Right renal pelvis (tissue), 4 donors: ENCODE measurements at places on chromosomes 2 and 18.

DNA sequence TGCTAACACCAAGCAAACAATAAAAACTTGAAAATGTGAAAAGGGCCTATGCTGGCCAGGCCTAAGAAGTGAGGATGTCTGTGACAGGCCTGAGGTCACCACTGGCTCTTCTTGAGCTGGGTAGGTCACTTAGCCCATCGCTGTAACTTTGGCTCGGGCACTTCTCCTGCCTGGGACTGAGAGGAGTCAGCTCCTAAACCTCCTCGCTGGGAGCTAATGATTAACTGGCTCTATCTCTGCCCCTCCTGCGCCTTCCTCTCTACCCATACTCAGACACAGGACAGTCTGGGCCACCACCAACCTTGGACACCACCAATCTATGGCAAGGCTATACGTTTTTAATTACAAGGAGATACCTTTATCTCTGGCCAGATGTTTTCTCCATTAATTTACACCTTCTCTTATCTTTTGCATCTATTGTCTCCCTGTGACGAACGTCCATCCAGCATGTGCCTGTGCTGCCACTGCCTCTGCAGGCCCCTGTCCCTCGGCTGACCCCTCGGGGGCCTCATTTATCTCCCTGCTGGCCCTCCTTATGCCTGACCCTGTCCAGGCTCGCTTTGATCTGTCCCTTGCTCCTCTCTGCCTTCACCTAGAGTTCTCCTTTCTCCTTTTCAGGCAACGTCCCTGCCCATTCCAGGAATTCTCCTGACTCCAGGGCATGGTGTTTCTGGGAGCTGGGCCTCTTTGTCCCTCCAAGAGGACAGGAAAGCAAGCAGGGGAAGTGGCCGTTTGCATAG lies 149.1 kb upstream of the GATA6 start:
- DNase-seq, result no peak

DNA sequence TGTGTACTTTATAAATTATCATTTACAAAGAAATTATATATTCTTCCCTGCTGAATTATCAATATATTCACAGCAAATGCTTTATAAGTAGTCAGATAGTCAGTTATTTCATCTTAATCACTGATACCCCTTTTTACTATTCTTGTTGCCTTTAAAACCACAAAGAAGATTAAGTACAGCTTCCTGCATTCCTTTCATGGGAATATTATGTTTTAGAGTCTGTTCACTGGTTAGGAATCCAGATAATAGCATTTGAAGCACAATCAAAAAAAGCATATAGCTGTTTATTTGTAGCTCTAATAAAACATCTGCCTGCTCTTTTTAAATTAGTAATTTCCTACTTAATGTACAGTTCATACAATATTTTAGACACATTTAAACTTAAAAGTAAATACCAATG lies 508.9 kb downstream of the FBXO15 start:
- no peak for DNase-seq

GRCh38 chr2:1484131-1484884 lies 71.0 kb downstream of the TPO start:
- DNase-seq, result no peak

GRCh38 chr2:43078781-43079755 lies 147.3 kb downstream of the ZFP36L2 start:
- no peak for DNase-seq

DNA sequence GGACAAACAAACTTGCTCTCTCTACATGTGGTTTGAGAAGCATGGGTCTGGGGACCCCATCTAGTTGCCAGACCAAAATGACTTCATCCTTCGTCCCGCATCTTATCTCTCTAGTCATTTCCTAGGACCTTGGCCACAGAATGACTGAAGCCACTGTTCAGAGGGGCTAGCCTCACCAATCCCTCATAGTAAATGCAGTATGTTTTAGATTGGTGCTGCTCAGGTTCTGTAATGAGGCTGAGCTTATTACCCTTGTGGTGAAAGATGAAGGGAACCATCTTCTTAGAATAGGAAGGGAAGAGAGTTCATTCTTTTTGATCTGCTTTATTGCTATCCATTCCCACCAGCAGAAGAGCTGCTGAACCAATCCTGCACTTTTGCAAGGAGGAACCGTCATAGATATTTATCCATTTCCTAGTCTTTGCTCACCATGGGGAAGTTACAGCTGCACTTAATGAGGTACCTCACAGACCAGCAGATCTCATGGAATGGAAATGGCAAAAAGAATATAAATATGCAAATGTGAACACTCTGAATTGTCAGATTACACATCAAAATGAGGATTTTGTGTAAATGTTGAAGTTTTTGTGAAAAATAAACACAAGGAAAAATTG lies 436.7 kb downstream of the LPIN1 start:
- no peak for DNase-seq
